T-cell (primary cell): ENCODE measurements at places on chromosomes 3 and 15. TPM values are rescaled to one million over a fixed set of nuclear protein-coding genes. Genes with fewer than 3 reads are reported as not detected.

The UPK1B gene
- total RNA-seq, result not detected

DNA sequence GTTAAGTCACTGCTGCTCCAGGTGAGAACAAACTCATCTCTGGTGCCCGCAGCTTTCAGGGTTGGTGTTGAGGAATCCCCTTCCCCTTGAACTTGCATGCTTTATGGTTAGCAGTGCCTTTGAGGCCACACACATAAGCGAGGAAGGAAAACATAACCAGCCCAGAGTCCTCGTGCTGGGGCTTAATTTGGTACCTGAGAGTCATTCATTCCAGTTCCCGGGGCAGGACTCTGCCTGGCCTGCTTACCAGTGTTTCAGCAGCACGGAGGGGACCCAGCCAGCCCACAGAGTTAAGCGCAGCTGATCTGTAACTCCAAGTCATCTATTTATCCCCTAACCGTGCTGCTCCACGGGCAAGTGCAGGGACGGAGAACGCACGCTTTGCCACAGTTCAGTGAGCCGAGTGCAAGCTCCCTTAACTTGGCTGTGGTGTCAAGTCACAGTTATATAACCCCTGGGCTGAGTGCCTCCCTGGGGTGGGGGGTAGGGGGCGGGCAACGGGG, 302.3 kb upstream of the ICE2 start:
- H3K27ac ChIP-seq, result no peak overlapping the region
- no peaks in the 10 kb centered on the region for H3K36me3 ChIP-seq
- DNase-seq, result no peak
- H3K4me1 ChIP-seq, result no peaks in the 10 kb centered on the region

DNA sequence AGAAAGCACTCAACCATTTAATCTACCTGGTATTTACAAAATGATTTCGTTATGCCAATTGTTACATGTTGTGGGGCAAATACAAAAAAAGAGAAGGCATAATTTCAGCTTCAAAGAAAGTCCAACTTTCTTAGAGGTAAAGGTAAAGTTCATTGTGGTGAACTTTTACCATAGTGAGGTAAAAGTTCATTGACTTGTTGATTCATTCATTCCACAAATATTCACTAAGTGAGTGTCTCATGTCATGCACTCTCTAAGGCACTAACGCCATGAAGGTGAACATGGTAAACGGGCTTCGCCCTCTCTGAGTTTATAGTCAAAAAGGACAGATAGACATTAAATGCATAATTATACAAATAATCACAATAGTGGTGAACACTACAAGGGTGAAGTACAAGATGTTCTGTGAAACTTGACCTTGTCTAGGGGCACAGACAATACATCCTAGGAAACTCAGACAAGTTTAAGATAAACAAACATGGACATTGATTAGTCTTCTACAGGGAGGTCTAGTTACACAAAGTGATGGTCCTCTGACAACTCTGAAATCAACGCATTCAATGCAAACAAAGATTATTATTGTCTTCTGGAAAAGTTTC, 378.6 kb downstream of the MAGI1 start:
- no peak overlapping the region for H3K27ac ChIP-seq
- no peaks in the 10 kb centered on the region for H3K4me1 ChIP-seq
- no peak overlapping the region for H3K4me3 ChIP-seq
- no peaks in the 10 kb centered on the region for H3K36me3 ChIP-seq
- H3K27me3 ChIP-seq, result no peaks in the 10 kb centered on the region

The CCDC54 gene
- total RNA-seq, result not detected

The SMCO1 gene
- not detected for total RNA-seq

The CDCP1 gene
- total RNA-seq, result 0.36 TPM

The GALNT15 gene
- 0.06 TPM for total RNA-seq

DNA sequence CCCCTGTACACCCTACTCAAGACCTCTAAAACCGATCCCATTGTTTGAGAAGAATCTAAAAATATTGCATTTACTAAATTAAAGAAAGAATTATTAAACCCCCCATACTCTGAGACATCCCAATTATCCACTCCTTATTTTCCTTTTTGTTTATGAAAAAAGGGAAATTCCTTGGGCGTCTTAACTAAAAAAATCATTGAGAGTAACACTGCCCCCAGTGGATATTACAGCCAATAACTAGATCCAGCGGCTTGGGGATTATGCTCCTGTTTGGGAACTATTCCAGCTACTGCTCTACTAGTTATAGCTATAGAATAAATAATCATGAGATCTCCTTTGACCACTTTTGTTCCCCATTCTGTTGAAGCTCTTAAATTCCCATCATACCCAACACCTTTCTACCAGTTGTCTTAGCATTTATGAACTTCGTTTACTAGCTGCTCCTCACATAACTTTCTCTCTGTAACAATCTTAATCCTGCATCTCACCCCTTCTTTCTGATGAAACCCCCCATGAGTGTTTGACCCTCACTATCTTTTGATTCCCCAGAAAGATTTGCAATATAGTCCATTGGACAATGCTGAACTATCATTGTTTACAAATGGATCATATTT, 12.7 kb upstream of the CFAP91 start:
- no peak for DNase-seq
- H3K4me1 ChIP-seq, result no peaks in the 10 kb centered on the region
- no peaks in the 10 kb centered on the region for H3K36me3 ChIP-seq
- H3K27ac ChIP-seq, result no peak overlapping the region

- no peaks in the 10 kb centered on the region for H3K36me3 ChIP-seq
- DNase-seq, result no peak
- H3K27ac ChIP-seq, result no peak overlapping the region
- peaks cover 2% of the 10 kb centered on the region for H3K27me3 ChIP-seq
These were observed 57.7 kb upstream of the AADACL2 start for GRCh38 chr3:151675858-151676615.

GRCh38 chr3:188673646-188674186, 498.1 kb upstream of the TPRG1 start:
- H3K4me3 ChIP-seq, result no peak overlapping the region
- no peaks in the 10 kb centered on the region for H3K4me1 ChIP-seq
- H3K27me3 ChIP-seq, result no peaks in the 10 kb centered on the region
- no peak overlapping the region for H3K27ac ChIP-seq

The AGBL1 gene
- not detected for total RNA-seq

GRCh38 chr3:175103298-175103697, 244.2 kb downstream of the NAALADL2 start:
- H3K27ac ChIP-seq, result no peak overlapping the region
- no peaks in the 10 kb centered on the region for H3K27me3 ChIP-seq
- no peak for DNase-seq
- no peaks in the 10 kb centered on the region for H3K4me1 ChIP-seq

DNA sequence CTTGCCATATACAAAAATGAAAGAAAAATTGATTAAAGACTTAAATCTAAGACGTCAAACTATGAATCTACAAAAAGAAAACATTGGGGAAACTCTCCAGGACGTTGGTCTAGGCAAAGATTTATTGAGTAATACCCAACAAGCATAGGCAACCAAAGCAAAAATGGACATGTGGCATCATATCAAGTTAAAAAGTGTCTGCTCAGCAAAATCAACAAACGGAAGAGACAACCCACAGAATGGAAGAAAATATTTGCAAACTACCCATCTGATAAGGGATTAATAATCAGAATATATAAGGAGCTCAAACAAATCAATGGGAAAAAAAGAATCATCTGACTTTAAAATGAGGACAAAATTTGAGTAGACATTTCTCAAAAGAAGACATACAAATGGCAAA, 160.9 kb downstream of the DCLK3 start:
- H3K4me3 ChIP-seq, result no peak overlapping the region
- no peak for DNase-seq
- no peaks in the 10 kb centered on the region for H3K4me1 ChIP-seq
- no peak overlapping the region for H3K27ac ChIP-seq
- no peaks in the 10 kb centered on the region for H3K27me3 ChIP-seq

The ANAPC13 gene
- total RNA-seq, result 31.8 TPM

The MPI gene
- 36.5 TPM for total RNA-seq

DNA sequence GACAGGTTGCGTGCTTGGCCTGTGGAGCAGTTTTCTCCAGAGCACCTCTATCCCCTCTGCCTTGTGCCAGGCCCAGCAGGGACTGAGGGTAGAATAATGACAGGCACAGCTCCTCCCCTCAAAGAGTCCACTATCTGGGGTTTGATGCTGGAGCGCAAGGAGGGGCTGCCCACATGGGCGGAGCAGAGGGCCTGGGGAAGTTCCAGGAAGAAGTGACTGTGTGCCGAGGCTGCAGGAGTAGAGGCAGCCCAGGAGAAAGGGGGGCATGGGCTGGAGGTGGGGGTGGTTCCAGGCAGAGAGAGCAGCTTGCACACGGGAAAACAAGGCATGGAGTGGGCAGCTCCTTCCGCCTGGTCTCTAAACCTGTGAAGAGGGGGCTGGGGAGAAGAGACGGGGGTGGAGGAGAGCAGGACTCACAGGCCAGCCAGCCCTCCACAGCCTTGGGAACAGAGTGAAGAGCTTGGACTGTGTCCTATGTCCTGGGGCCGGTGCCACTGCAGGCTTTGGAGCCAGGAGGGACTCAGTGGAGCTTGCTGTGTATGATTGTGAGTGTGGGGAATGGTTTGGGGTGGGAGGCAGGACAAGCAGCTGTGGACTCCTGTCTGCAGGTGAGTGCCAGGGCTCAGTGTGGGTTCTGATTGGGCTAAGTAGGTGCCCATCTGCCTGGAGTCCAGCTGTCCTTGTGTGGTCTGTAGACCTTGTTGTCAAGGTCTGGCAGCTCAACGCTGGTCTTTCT, 48.1 kb downstream of the APBA2 start:
- H3K27ac ChIP-seq, result no peak overlapping the region
- no peak overlapping the region for H3K4me3 ChIP-seq
- H3K36me3 ChIP-seq, result peaks cover 10% of the 10 kb centered on the region

- DNase-seq, result no peak
- H3K4me1 ChIP-seq, result peaks cover 3% of the 10 kb centered on the region
- no peak overlapping the region for H3K27ac ChIP-seq
- H3K36me3 ChIP-seq, result peaks cover 15% of the 10 kb centered on the region
These were observed 1.9 kb downstream of the KLHDC8B start for GRCh38 chr3:49173116-49173791.

DNA sequence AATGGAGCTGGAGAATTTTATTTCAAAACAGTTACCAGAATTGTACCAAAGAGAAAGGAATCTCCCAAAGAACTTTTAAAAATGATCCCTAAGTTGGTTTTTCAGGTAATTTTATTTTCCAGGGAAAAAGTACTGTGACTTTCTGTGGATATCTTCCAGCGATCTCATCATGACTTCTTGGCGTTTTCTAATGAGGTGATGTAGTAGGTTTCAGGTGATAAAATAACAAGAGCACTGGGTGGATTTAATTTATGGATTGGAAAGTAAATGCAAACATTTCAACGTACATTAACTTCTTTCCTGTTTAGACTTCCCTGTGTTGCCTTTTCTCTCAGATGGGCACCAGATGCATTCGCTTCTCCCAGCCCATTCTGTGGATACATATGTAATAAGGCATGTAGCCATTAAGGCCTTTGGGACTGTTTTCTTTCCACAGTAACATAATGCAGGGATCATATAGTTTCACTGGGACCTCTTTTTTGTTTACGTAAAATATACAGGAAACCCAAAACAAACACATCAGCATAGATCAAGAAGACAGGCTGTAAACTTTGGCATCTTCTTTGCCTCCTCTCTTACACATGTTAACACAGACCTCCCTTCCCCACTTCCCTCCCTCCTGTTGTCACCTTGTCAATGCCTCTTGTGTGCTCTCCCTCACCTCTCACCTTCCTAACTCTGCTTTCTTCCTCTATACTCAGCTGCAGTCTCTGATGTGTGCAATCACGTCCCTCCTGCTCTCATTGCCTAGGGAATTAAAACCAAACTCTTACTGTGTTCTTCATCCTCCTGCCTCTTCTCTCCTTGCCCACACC, 13.0 kb downstream of the PHLDB2 start:
- no peak for DNase-seq
- H3K4me3 ChIP-seq, result no peak overlapping the region
- no peaks in the 10 kb centered on the region for H3K36me3 ChIP-seq
- no peaks in the 10 kb centered on the region for H3K27me3 ChIP-seq
- no peak overlapping the region for H3K27ac ChIP-seq

DNA sequence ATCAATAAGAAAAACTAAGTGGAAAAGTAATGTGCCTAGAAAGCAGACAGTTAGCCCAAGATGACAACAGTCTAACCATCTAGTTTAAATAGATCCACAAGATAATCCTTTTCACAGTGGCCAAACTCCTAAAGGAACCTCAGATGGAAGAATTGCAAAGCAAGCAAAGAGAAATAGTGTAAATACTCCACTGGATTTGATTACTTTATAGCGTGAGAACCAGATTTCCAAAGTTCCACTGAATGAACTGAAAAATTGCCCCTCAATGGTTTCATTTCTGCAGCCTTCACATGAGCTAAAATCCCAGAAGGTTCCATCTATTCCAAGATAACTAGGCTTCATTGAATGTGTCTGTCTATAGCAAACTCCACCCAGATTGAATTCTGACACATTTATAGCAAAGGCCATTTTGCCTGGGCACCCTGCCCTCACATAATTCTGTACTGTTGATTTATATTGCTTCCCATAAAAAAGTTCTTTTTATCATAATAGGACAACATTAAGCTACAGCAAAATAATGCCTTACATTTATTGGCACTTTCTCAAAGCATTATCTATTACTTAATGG, 129.7 kb upstream of the THBS1 start:
- no peaks in the 10 kb centered on the region for H3K4me1 ChIP-seq
- no peak for DNase-seq
- no peaks in the 10 kb centered on the region for H3K36me3 ChIP-seq
- H3K27me3 ChIP-seq, result no peaks in the 10 kb centered on the region

The PTX3 gene
- not detected for total RNA-seq

- H3K4me1 ChIP-seq, result no peaks in the 10 kb centered on the region
- H3K4me3 ChIP-seq, result no peak overlapping the region
- no peak for DNase-seq
These were observed 18.0 kb upstream of the SLTM start for GRCh38 chr15:58951388-58952007.

GRCh38 chr15:101542306-101543025, 53.0 kb upstream of the PCSK6 start:
- H3K4me3 ChIP-seq, result no peak overlapping the region
- no peak overlapping the region for H3K27ac ChIP-seq
- DNase-seq, result no peak
- no peaks in the 10 kb centered on the region for H3K4me1 ChIP-seq
- H3K36me3 ChIP-seq, result no peaks in the 10 kb centered on the region
- H3K27me3 ChIP-seq, result peaks cover 5% of the 10 kb centered on the region
